ENCODE measurements at places on chromosomes 16 and 17.
A peak's percentile ranks its signal among the peaks of the same experiment; 100 is the strongest.

GRCh38 chr16:49542391-49542891, 168.8 kb downstream of the C16orf78 start:
- no peak for DNase-seq

DNA sequence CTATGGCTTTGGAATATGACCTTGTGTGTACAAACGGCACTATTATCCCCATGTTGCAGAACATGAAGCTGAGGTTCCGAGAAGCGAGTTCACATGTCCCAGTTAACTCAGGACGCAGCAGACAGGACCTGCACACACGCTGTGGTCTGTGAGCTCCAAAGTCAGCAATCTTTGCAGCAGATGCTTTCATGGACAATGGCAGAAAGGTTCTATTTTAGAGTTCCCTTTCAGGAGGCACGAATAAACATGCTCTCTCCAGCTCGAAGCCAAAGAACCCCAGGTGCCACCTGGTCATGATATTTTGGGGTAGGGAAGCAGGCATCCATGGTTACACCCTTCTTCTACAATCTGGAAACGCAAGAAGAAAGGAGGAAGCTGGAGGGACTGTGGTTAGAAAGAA, 412.0 kb downstream of the TMEM114 start:
- no peak for DNase-seq

- no peak for DNase-seq
These were observed 47.8 kb downstream of the ERN1 start for GRCh38 chr17:64081802-64082799.

DNA sequence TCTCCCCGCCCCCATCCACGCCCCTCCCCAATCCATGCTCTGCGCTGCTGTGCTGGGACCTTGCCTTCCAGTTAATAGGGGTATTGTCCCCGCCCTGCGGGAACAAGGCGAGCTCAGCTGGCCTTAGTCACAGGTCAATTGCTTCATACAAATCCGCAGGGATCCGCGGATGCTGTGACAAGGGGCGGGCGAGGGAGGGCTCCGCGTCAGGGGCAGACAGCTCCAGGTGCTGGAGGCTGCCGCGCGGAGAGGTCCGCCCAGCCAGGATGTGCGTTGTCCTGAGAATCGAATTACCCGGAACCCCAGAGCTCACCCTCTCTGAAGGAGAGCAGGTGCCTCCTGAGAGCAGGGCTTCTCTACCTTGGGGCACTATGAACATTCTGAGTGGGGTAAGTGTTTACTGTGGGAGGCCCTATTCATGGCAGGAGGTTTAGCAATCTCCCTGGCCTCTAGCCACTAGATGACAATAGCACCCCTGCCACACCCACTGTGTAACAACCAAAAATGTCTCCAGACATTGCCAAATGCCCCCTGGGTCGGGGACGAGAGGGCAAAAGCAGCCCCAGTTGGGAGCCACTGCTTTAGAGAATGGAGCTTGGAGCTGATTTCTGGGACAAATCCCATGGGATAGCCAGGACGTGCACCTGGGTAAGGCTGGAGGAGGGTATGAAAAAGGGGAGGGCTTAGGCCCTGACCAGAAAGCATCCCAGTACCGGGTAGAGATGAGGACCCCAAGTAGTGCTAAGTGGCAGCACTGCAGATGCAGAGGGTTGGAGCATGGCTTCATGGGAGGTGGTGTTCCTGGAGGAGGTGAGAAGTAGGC, 138.2 kb downstream of the CYLD start:
- DNase-seq = no peak

- no peak for DNase-seq
These were observed 3.7 kb downstream of the VEZF1 start for GRCh38 chr17:57984261-57984890.

GRCh38 chr16:3022684-3023414, 893 bp downstream of the HCFC1R1 start:
- DNase-seq = no peak

DNA sequence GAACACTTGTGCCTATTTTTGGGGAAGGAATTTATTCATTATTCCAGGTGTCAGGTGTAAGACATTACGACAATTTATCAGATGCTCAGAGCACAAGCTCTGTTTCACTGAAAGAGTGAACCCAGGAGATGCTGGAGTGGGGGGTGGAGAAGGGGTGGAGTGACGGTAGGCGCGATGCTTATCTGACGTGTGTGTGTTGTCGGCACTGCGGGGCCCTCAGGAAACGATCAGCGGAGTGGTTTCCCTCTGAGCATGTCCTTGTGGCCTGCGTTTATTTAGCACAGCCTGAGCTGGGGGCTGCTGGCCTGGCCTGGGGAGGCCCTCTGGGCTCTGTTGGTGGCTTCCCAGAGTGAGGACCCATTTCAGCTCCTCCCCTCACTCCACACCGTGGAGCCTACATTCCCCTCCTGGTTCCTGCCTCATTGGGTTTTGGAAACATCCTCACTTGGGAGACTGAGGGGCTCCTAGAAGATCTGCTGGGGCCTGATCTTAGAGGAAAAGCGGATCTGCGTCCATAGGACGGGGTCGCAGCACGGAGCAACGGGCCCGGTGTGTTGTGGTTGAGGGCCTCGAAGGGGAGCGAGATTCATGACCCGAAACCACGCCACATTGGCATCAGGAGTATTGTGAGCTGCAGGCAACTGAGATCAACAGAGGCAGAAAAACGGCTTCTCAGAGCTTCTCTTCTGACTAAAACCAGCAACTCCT, 19.0 kb upstream of the GNG13 start:
- DNase-seq = no peak

GRCh38 chr17:4173781-4174180, 30.8 kb downstream of the CYB5D2 start:
- no peak for DNase-seq

DNA sequence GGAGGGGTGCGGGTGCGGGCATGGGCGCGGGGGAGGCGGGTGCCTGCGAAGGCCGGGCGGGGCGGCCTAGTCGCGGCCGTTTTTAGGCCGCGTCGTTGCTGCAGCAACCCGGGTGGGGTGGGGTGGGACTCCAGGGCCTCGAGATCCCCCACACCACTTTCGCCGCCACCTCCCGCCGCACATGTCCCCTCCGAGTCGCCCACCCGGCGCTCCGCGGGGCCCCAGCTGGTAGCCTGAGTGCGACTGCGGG, 11.3 kb downstream of the TBX2 start:
- DNase-seq = no peak

- no peak for DNase-seq
These were observed 65.0 kb downstream of the CRISPLD2 start for GRCh38 chr16:84884596-84885341.

- no peak for DNase-seq
These were observed 11.2 kb upstream of the EEF2K start for GRCh38 chr16:22194707-22195444.

DNA sequence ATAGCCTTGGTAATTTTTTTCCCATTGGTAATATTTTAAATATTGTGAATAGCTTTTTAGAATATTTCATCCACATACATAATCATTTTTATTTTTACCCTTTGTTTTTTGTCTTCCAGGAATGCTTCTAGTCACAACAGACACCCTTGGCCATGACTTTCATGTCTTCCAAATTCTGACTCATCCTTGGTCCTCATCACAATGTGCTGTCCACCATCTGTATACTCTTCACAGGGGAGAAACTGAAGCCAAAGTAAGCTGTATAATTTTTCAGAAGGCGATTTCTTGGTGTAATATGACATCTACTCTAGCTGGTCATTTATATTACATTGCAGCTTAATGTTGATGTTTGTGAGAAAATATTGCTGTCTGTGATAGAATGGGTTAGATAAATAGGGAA, 269.4 kb downstream of the BCAS3 start:
- no peak for DNase-seq

DNA sequence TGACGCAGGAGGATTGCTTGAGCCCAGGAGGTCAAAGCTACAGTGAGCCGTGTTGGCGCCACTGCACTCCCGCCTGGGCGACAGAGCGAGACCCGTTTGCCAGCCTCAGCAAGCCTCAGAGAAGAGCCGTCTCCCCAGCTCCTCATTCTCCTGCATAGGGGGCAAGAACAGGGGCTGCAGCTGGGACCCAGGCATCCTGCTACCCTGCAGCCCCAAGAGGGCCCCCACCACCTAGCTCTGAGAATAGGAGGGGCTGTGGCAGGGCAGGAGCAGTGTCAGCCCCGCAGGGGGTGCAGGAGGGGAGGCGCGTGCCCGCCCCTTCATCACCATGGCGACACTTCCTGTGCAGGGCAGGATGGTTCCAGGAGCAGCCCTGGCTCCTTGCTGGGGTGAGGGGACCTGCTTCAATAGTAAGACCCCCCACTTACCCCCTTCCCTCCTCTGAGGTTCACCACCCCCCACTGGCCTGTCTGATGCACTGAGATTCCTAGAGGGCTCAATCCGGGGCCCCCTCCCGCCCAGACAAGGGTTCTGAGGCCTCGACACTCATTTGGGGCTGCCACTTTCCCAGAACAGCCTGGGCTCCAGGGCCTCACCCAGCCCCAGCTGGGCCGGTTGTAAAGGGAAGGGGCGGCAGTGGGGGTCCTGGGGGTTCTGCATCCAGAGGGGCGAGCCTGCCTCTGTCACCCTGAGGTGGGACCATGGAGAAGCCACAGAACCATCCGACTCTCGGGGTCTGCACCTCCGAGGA, 20.2 kb downstream of the VASN start:
- DNase-seq = no peak

DNA sequence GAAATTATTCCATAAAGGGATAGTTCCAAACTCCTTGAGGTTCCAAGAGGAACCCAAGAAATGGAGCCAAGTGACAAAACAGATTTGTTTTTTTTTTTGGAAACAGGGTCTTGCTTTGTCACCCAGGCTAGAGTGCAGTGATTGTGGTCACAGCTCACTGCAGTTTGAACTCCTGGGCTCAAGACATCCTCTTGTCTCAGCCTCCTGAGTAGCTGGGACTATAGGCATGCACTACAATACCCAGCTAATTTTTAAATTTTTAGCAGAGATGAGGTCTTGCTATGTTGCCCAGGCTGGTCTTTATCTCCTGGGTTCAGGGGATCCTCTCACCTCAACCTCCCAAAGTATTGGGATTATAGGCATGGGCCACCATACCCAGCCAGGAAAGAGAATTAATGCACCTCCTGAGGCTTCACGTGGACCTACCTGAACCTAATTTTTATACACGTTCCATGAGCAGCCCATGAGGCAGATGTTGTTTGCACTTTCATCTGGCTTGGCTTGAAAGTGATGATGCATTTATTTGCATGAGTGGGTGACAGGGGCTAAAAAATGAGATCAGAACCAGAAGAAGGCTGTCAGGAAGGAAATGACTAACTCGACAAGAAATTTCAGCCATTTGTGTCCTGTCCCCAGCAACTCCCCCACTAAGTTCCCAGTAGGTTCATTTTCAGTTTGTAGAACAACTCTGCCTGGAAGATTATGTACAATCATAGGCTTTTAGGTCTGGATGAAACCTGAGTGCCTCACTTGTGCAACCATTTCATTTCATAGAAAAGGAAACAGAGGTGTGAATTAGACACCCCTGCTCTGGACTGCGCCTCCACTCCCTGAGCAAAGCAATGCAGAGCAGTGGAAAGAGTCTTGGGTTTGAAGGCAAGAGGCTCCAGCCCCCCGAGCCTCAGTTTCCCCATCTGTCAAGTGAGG, 10.3 kb upstream of the IRF8 start:
- no peak for DNase-seq

DNA sequence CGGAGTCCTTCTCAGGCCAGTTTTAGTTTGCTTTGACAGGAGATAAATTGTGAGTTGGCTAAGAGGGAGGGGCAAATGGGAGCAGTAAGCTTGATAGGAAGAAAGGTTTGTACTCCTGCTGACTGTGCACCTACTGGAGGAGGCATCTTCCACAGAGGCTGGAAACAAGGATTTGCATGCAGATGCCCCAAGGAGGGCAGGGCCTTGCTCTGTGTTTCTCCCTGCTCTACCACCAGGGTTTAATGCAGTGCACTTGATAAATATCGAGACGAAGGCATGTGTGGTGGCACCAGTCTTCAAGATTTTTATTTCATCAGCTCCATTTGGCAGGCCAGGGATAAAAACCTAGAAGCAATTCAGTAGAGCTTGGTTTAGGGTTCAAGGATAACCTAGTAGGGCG, 210.5 kb upstream of the C16orf82 start:
- no peak for DNase-seq

DNA sequence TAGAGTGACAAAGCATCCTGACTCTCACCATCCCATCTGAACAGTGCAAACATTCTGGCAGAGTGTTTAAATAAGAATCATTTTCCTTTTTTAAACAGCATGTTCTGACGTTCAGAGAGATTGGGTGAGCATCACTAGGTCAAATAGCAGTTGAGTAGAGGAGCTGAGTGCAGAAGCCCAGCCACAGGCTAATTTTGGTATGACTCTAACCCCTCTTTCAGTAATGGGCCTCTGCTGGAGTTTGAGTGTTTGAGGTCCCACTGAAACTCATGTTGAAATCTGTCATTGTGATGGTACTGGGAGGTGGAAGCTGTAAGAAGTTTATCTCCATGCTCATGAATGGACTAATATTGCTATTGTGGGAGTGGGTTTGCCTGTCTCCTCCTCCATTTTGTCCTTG, 194.4 kb downstream of the SALL1 start:
- DNase-seq = no peak

GRCh38 chr16:27678955-27679354, 129.0 kb downstream of the KATNIP start:
- no peak for DNase-seq

DNA sequence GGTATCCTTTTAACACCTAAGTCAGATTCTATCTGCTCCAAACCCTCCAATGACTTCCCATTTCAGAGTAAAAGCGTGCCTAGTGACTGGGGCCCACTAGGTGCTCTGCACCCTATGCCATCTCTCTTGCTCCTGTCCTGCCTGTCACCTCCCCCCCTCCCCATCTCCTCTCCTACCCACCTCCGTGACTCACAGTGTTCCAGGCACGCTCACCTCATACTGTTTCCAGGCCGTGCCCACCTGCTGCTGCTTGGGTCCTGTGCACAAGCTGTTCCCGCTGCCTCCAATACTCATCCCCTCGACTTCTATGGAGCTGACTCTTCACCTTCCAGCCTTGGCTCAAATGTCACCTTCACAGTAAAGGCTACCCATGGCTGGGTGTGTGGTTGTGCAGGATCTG, 21.7 kb downstream of the DNAH3 start:
- no peak for DNase-seq

GRCh38 chr17:47707056-47707804, 13.3 kb downstream of the TBKBP1 start:
- no peak for DNase-seq

- DNase-seq = no peak
These were observed 26.8 kb upstream of the ENDOV start for GRCh38 chr17:80388175-80388574.

GRCh38 chr17:21119247-21119918, 7.4 kb upstream of the DHRS7B start:
- DNase-seq = peak; percentile 51

DNA sequence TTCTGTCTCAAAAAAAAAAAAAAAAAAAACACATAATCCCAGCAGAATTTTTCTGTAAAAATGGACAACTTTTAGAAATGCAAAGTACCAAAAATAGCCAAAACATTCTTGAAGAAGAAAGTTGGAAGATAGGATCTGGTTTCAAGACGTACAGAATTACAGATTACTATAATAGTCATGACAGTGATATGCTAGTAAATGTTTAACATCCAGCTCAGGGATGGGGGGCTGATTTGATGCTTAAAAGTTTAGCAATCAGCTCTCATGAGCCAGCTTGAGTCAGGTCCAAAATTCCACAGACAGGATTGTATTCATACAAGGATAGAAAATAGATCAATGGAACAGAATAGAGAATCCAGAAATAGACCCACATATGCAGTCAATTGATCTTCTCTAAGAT, 100.5 kb downstream of the CYB561 start:
- DNase-seq = no peak
